ENCODE measurements at places on chromosomes 3 and 15.
A peak's percentile ranks its signal among the peaks of the same experiment; 100 is the strongest.

DNA sequence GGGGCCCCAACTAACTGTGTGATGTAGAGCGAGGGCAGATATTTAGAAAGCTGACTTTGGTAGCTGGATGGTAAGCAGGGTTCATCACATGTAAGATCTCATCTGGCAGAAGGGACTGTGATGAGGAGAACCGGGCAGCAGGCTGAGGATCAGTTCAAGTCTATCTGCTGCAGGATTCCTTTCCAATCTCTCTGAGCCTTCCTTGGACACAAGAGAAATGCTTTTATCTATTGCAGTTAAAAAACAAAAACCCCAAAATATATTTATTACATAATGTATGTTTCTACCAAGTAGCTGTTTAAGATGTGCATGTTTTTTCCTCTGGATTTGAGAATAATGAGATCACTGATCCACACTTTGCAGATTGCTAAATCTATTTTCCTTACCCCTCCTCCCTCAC is 411.5 kb downstream of the RAP2B start:
- DNase-seq = no peak

- no peak for DNase-seq
Observed at GRCh38 chr3:148755570-148755969, 57.9 kb downstream of the AGTR1 start.

GRCh38 chr3:186931532-186932280 is 1.4 kb downstream of the ST6GAL1 start:
- no peak for DNase-seq

DNA sequence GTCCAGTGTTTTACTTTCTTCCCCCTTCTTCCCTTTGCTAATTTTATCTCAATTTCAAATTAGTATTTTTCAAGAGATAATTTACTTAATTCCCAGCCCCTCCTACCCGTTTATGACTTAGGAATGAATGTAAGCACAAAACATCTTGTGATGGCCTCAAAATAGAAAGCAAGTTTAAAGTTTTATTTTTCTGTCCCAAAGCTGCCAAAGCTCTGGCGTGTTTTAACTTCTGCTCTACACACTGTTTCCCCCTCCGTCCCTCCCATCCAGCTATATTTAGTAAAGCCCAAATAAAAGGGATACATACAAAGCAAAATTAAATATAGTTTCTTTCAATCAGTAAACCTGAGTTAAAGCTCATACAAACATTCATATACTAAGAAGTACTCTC is 59.9 kb downstream of the IGF2BP2 start:
- DNase-seq = no peak

GRCh38 chr3:14146381-14147065 is 21.7 kb downstream of the TMEM43 start:
- no peak for DNase-seq

DNA sequence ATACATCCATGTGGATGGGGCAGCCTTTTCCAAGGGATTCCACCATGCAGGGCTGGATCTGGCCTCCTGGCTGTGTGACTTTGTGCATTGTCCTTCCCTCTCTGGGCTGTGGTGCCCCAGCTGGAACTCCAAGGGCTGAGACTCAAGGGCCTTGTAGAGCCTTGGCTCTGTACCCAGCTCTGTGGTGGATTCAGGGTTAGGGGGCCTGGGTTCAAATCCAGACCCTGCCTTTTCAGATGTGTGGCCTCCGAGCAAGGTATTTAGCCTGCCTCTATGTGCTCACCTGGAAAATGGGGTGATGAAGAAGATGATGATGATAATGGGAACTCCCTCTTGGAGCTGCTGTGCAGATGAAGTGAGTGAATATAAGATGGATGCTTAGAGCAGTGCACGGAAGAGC is 161.9 kb downstream of the WNT7A start:
- DNase-seq = no peak

- no peak for DNase-seq
Observed at GRCh38 chr3:12935023-12935860, 93.9 kb upstream of the RPL32 start.

GRCh38 chr3:15385901-15386653 is 41.3 kb downstream of the METTL6 start:
- DNase-seq = no peak

GRCh38 chr3:180594631-180595558 is 7.1 kb upstream of the TTC14 start:
- no peak for DNase-seq

GRCh38 chr3:59895972-59896371 is 846.1 kb upstream of the CFAP20DC start:
- DNase-seq = no peak

DNA sequence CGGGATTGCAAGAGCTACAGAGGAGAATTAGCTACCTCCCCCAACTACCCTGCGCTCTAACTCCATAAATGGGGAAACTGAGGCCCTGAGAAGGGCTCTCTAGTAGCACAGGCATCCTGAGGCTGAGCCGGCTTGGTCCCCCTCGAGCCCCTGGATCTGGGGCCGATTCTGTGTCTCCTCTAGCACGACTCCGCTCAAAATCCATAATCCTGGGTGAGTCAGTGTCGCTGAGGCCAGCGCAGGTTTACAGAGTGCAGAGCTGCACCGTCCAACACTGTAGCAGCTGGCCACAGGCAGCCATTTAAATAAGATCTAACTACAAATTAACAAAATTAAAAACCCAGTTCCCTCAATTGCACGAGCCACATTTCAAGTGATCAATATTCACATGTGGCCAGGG is 10.8 kb downstream of the GATA2 start:
- DNase-seq = no peak

DNA sequence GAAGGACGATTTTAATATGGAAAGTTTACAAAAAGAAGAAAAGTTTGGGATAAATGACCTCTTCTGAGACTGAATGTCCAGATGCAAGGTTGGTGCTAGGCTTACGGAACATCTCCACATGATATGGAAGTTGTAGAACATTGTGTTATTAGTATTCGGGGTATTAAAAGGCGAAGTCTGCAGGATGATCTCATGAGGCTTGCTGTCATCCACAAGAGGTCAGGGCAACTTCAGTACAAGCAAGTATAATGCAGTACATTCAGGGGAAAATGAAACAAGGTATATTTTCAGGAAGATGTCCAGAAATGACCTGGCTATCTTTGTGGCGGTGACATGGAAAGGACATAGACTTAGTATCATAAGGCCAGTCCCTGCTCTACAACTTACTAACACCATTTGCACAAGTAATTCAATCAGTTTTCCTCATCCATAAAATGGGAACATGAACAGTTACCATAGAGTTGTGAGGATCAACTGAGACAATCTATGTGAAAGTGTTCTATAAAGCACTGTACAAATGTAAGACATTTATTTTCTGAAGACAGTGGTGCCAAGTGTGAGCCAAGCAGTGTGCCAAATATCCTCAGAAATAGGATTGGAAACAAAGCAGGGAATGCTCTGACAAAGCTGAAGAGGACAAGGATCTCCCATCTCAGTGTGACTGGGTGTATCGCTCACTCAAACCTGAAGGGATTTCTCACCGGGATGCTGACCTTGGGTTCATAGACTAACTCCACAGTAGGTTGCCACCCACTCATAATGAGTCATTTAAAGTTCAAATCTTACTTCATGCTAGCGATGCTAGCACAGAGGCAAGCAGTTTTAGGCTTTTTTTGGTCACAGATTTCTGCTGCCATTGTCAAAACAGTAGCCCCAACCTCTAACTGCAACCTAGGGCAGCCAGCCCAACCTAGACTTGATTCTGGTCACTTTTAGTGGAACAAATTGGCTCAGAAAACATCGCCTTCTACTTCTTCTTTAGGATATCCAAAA is 118.3 kb downstream of the TIGIT start:
- no peak for DNase-seq

DNA sequence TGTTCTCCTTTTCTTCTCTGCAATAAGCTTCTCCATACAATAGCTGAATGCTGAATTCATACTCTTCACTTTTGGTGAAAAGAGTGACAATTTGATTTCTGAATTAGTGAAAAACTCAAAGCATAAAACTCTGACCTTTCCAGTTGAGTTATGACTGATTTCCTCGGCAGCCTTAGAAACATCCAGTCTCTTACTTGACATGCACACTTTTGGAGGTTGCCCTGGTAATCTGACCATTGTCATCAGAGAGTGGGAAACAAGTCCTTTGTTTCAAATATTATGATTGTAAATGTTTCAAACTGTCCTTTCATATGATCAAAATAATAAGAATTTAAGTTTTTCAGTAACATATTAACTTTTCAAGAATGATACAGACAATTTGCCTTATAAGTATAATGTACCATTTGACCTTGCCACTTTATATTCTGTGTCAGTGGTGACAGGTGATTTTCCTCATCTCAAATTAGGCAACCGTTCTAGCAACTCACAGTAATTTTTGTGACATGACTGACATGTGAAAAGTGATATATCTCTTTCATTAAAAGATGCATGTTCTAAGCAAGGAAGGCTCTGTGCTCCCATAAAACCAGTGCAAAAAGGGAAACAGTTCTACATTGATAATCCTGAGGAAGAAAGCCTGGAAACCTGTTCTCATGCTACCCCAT is 507.6 kb upstream of the ROBO2 start:
- DNase-seq = no peak

DNA sequence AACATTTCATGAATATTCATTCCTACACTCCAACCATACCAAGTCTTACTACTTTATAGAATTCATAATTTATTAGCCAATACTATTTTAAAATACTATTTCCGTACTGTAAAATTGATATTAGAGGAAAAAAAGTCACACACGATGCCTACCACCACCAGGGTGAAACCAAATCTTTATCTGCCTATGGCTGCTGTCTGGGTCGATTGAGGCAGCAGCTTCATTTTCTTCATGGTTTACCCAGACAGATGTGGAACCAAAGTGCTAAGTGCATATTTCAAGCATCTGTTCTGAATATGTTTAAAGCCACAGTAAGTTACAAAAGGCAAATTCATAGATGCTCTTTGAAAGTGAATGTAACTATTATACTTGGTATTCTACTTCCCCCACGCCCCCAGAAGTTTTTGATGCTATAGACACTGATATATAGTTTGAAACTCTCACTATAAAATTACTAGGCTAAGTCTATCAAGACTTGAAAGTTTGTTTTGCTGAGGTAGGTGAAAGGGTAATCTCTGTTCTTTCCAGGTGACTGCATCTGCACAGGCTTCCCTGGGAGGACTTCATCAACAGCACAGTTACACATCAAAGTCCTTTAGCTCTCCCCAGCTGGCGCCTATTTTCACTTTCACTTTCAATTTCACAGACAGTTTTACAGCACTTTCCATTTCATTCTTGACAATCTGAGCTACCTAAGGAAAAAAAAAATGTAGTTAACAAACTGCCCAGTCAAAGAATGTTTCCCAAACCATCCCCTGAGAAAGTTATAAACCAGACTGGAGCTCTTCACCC is 113.9 kb downstream of the POLQ start:
- DNase-seq = no peak

GRCh38 chr3:192802957-192803899 is 75.9 kb upstream of the FGF12 start:
- DNase-seq = no peak

DNA sequence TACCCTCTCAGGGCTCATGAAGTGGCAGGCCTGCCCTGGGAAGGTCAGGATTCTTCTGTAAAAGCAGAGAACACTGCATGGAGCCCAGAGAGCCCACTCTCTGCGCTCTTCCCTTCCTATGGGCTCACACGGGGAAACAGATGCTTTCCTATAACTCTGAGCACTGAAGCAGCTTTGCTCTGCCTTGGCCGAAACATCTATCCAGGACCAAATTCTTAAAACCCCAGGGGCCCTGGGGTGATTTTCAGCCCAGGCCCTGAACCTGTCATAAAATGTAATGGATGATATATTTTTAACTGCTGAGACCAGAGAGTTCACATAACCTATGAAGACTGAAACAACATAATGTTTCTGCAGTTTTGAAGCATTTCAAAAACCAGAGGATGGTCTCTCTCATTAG is 249.9 kb upstream of the CTDSPL start:
- no peak for DNase-seq

DNA sequence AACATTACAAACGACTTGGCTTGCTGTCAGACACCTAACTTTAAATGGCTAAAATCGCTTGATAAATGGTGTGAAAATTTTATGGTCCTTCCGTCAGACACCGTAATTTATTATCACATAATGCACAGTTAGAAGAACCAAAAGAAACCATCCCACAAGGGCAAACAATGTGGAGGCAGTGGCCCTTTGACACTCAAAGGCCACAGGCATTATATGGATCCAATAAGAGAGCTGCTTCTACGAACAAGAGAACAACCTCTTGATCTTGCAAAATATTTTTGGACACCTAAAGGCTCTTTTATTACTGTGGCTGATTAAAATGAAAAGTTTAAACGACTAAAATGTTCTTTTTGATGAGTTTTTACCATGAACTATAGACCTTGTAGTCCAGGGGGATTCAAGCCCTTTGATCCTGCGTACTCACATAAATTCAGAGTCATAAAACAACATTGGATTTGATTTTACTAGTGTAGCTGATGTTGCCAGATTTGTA is 202.8 kb downstream of the FMN1 start:
- no peak for DNase-seq

DNA sequence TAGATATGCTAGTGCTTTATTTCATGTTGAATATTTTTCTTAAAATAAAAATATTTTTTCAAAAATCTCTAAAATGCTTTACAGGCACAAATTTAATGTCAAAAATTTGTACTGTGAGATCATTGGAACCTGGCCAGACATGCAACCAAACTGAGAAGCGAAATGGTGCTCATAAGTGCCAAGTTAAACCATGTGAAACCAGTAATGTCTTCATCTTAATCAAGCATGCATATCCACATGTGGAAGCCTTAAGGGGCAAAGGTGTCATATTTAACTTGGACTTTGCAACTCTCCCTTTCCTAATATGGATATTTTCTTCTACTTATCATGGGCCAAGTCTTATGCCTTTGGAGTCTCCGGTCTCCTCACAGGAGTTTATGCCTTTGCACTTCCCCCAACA is 208.9 kb upstream of the COL8A1 start:
- no peak for DNase-seq

DNA sequence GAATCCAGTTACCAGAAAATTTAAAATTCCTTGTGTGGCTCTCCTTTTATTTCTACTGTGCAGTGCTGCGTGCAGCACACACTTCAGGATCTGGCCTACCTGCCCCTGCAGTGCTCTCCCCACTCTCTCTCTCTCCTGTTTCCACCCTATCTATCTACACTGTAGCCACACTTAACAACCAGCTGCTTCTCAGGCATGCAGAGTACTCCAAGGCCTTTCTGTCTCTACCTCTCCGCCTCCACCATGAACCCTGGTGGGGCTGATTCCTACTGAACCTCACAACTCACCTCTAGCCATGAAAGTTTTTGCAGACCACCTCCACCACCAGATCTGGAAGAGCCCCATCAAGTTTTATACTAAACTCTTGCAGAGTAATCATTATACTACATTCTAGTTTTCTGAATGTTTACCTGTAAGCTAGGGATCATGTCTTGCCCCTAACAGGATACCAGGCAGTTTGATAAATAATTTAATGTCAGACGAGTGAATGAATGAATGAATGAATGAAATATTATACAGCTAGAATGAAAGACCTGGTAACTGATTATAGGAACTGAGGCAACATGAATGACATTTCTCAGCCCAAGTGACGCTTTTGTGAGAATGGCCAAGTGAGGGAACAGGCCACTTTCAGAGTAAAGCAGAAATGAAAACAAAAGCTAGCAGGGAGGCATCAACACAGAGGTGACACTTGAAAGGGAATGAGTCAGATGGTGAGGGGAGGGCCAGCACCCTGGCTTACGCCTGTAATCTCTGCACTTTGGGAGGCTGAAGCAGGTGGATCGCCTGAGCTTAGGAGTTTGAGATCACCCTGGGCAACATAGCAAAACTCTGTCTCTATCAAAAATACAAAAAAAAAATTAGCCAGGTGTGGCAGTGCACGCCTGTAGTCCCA is 363.5 kb downstream of the FOXP1 start:
- peak; percentile 12 for DNase-seq

GRCh38 chr3:154164387-154164786 is 43.2 kb downstream of the ARHGEF26 start:
- DNase-seq = no peak

GRCh38 chr3:1447452-1447851 is 354.6 kb downstream of the CNTN6 start:
- DNase-seq = no peak

All from activated CD8-positive, alpha-beta memory T cell treated with anti-CD3 and anti-CD28 coated beads for 48 hours (primary cell).